ENCODE measurements at places on chromosomes 16 and 17.

DNA sequence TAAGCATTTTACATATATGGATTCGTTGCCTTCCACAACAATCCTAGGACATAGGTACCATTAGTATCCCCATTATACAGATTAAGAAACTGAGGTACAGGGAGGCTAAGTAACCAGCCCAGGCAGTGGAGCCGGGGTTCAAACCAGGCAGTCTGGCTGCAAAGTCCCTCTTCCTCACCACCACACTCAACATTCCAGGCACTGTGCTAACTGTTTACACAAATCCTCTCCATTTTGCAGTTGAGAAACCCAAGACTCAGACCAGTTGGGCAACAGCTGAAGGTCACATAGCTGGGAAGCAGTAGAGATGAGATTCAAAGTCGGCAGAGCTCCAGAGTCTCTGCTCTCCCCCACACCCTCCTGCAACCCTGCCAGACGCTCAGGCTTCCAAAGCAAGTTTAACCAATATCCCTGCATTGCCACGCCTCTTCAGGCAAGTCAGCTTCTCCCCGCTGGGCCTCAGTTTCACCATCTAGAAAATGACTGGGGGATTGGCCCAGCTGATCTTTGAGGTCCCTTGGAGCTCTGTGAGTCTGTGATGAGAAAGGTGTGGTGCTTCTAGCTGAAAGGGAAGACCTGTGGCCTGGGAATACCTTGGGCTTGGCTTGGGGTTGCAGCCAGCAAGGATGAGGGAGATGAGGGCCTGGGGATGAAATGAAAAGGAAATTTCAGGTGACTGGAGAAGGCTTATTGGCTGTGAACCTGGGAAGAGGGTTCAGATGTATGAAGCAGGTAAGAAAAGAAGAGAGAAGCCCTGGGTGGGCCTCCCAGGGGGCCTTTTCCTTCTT is 14.0 kb downstream of the CCR7 start:
- DNase-seq: no peak

- DNase-seq: no peak
Measured at GRCh38 chr16:49354991-49355390, 18.6 kb upstream of the C16orf78 start.

- DNase-seq: peak; percentile 15
Measured at GRCh38 chr16:58306327-58306726, 11.5 kb upstream of the PRSS54 start.

DNA sequence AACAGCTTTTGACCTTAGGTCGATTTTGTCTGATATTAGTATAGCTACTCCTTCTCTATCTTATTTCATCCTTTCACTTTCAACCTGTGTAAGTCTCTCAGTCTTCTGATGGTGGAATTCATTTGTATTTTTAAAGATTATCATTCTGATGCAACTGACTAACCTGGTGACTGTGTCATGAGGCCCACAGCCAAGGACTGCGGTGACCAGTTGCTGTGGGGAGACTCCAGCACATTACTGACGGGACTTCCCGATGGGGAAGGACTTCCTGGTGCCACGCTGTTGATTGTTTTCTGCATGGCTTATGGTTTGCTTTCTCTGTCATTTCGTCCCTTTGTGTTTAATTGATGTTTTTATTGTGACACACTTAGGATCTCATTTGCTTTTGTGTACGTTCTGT is 34.2 kb downstream of the RMI2 start:
- DNase-seq: no peak

DNA sequence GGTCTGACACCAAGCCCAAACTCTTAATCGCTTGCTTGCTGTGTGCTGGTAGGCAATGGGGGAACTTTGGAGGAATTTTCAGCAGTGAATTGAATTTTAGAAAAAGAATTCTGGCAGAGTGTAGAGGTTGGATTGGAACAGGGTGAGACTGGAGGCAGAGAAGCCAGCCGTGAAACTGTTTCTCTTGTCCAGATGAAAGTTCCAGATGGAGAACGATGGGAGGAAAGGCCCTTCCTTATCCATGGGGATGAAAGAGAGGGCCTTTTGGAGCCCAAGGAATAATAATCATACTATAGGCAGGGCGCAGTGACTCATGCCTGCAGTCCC is 26.0 kb downstream of the NEUROD2 start:
- DNase-seq: no peak

- no peak for DNase-seq
Measured at GRCh38 chr17:50147841-50148225, 2.6 kb downstream of the PPP1R9B start.

All from AML-193 (cell line).